Left kidney (tissue), 8 donors: ENCODE measurements at places on chromosomes 11 and 22. TPM values are rescaled to one million over a fixed set of nuclear protein-coding genes. Genes with fewer than 3 reads are reported as not detected.

COX8A gene
- polyA plus RNA-seq = 194 TPM

SPINDOC gene
- 31.3 TPM for polyA plus RNA-seq

APOA5 gene
- polyA plus RNA-seq = not detected

UNC93B1 gene
- 9.0 TPM for polyA plus RNA-seq

SERPING1 gene
- polyA plus RNA-seq = 137 TPM

PPP2R1B gene
- polyA plus RNA-seq = 23.7 TPM

PACSIN2 gene
- polyA plus RNA-seq = 65.3 TPM

VSIG2 gene
- polyA plus RNA-seq = 8.5 TPM

PHLDB1 gene
- polyA plus RNA-seq = 155 TPM

IFT27 gene
- 61.7 TPM for polyA plus RNA-seq

RIMBP3C gene
- polyA plus RNA-seq = 0.20 TPM

RASL10A gene
- 0.40 TPM for polyA plus RNA-seq

OR4D11 gene
- not detected for polyA plus RNA-seq

NCAPH2 gene
- 44.1 TPM for polyA plus RNA-seq

C22orf31 gene
- 1.5 TPM for polyA plus RNA-seq

OR51B5 gene
- 0.20 TPM for polyA plus RNA-seq

WBP2NL gene
- polyA plus RNA-seq = 8.4 TPM

PKNOX2 gene
- 13.9 TPM for polyA plus RNA-seq

GPHA2 gene
- polyA plus RNA-seq = 2.6 TPM

ABCC8 gene
- 1.2 TPM for polyA plus RNA-seq

UBASH3B gene
- 8.5 TPM for polyA plus RNA-seq

DEFB108B gene
- 0.23 TPM for polyA plus RNA-seq

ARHGAP20 gene
- 5.7 TPM for polyA plus RNA-seq

CHID1 gene
- 100 TPM for polyA plus RNA-seq

SHISAL1 gene
- 2.3 TPM for polyA plus RNA-seq

ENTHD1 gene
- not detected for polyA plus RNA-seq

LRRC56 gene
- polyA plus RNA-seq = 3.5 TPM

IL10RA gene
- 2.1 TPM for polyA plus RNA-seq

LRRC32 gene
- 48.8 TPM for polyA plus RNA-seq

DRD4 gene
- 1.1 TPM for polyA plus RNA-seq
